IPS DF 6.9 (cell line): ENCODE measurements at places on chromosomes 16 and 17.

GRCh38 chr17:82343560-82343959 is 10.0 kb upstream of the SECTM1 start:
- H3K27ac ChIP-seq, result no peak overlapping the region
- DNase-seq, result no peak
- H3K4me3 ChIP-seq, result no peak overlapping the region
- no peaks in the 10 kb centered on the region for H3K27me3 ChIP-seq
- H3K36me3 ChIP-seq, result no peaks in the 10 kb centered on the region; the same call in 1 of the 2 replicates

GRCh38 chr17:15185625-15185991 is 79.5 kb downstream of the PMP22 start:
- no peaks in the 10 kb centered on the region for H3K27me3 ChIP-seq
- H3K36me3 ChIP-seq, result no peaks in the 10 kb centered on the region
- H3K4me3 ChIP-seq, result no peak overlapping the region
- H3K4me1 ChIP-seq, result no peaks in the 10 kb centered on the region
- no peak for DNase-seq

DNA sequence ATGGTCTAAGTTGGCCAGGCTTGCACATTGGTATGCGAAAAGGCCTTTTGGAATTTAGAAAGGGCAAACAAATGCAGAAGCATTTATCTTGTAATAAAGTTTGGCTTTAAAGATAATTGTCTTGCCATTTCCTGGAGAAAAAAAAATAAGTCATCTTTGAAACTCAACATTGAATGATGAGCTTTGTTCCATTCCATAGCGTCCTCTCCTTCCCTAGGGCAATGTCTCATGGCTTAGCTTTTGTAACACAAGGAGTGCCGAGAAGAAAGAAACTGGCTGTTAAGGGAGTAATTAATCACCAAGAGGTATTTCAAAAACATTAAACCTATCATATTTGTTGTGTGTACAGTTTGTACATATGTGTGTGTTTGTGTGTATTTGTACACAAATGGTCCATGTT is 372.3 kb downstream of the NPIPA8 start:
- H3K4me1 ChIP-seq, result no peaks in the 10 kb centered on the region
- no peak for DNase-seq
- no peaks in the 10 kb centered on the region for H3K36me3 ChIP-seq
- no peak overlapping the region for H3K4me3 ChIP-seq

- DNase-seq, result no peak
- no peaks in the 10 kb centered on the region; the same call in 1 of the 2 replicates for H3K4me1 ChIP-seq
- H3K4me3 ChIP-seq, result no peak overlapping the region
- H3K36me3 ChIP-seq, result no peaks in the 10 kb centered on the region
Observed at GRCh38 chr17:10738521-10739258, 8.9 kb upstream of the TMEM220 start.

- H3K27me3 ChIP-seq, result peaks cover 6% of the 10 kb centered on the region; the same call in 1 of the 2 replicates
- no peak overlapping the region for H3K27ac ChIP-seq
- no peak for DNase-seq
- H3K36me3 ChIP-seq, result no peaks in the 10 kb centered on the region
Observed at GRCh38 chr17:64131606-64132270, 1.8 kb upstream of the ERN1 start.

DNA sequence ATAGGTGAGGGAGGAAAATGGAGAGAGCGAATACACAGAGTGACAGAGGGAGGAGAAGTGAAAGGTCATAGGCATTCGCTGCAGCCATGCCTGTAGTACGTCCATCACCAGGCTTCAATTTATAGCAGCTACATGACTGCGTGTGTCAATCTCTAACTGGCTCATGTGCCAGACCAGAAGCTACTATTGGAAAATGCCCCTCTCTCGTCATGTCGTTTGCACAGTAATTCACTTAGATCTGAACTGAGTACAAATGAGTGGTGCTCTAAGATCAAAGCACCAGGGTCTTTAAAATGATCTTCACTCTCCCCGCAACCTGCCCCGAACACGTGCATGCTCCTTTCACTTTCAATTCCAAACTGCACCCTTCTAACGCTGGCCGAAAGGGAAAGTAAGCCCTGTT is 51.3 kb downstream of the ADCY9 start:
- no peak overlapping the region for H3K4me3 ChIP-seq
- no peaks in the 10 kb centered on the region for H3K4me1 ChIP-seq
- no peaks in the 10 kb centered on the region for H3K36me3 ChIP-seq
- no peak overlapping the region for H3K27ac ChIP-seq

- H3K27ac ChIP-seq, result no peak overlapping the region
- no peak for DNase-seq
- no peaks in the 10 kb centered on the region for H3K27me3 ChIP-seq
- H3K4me3 ChIP-seq, result no peak overlapping the region
Observed at GRCh38 chr16:68592466-68593337, 52.4 kb upstream of the CDH3 start.

- no peak overlapping the region for H3K27ac ChIP-seq
- H3K36me3 ChIP-seq, result no peaks in the 10 kb centered on the region
- H3K27me3 ChIP-seq, result no peaks in the 10 kb centered on the region
Observed at GRCh38 chr17:31136319-31136718, 41.5 kb downstream of the NF1 start.

DNA sequence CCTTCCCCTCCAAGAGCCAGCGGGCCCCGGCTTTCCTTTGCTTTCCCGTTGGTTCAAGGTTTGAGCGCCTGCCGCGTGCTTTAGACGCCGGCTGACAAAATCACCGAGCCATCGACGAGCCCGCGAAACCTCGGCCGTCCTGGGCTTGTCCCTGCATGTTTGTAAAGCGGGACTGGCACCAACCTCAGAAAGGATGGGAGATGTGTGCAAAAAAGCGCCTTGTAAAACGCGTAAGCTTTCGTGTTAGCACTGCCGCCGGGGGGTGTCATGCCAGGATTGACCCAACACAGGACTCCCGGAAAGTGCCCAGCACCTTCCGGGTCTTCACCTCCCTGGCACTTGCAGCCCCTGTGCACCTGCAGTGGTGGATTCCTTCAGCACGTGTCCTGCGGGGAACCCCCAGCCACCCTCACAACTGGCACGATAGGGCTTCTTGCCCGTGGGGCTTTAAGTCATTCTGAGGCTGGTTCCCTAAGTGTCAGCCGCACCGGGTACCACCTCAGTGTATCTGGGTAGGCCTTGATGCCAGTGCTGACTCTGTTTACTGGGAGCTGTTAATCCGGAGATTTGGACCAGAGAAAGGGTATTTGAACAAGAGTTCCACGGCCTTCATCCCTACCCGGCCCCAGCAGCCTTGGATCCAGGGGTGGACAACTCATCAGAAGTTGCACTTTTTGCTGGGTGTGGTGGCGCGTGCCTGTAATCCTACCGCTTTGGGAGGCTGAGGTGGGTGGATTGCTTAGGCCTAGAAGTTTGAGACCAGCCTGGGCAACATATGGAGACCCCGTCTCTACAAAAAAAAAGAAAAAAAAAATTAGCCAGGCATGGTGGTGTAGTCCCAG is 817 bp downstream of the NDUFAF8 start:
- H3K27ac ChIP-seq, result no peak overlapping the region
- H3K27me3 ChIP-seq, result no peaks in the 10 kb centered on the region
- peak overlapping the region; percentile 98 for H3K4me3 ChIP-seq
- no peak for DNase-seq

GRCh38 chr16:77849646-77850258 is 61.4 kb downstream of the VAT1L start:
- DNase-seq, result no peak
- H3K4me3 ChIP-seq, result no peak overlapping the region
- 0 out of 2 replicates have a peak, but pooled peaks cover 2% of the 10 kb centered on the region for H3K4me1 ChIP-seq
- 0 out of 2 replicates have a peak, but pooled peaks cover 4% of the 10 kb centered on the region for H3K36me3 ChIP-seq

GRCh38 chr16:79713609-79714309 is 113.2 kb upstream of the MAF start:
- no peak for DNase-seq
- H3K4me3 ChIP-seq, result no peak overlapping the region
- no peaks in the 10 kb centered on the region for H3K36me3 ChIP-seq
- H3K27me3 ChIP-seq, result no peaks in the 10 kb centered on the region
- no peaks in the 10 kb centered on the region for H3K4me1 ChIP-seq

DNA sequence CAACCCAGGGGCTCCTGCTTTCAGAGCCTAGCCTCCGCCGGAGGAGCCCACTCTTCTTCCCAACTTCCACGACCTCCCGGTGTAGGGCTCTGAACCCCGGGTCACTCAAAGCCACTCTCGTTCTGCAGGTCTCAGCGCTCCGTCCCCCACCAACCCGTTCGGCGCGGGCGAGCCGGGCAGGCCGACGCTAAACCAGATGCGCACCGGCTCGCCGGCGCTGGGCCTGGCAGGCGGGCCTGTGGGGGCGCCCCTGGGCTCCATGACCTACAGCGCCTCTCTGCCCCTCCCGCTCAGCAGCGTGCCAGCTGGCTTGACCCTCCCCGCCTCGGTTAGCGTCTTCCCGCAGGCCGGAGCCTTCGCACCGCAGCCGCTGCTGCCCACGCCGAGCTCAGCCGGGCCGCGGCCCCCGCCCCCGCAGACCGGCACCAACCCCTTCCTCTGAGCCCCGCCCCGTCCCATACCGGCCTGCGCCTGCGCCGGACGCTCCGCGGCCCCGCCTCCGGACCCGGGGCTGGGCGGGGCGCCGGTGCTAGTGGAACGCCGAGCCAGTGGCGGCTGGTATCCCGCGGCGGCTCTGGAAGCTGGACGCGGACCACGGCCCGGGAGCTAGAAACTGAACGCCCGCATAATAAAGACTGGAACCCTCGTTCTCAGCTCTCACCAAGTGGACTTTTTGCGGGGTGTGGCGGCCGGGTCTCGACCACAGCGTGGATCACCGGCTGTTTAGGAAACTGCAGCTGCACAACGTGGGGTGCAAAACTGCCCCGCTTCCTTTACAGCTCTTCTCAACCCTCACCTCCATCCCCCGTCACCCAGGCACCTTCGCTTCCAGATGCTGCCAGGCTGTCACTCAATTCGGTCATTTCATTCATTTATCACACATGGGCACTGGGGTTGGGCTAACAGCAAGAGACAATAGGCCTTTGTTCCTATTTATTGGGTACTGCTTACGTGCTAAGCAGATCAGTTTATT is 5.0 kb upstream of the SPATA20 start:
- no peak for DNase-seq
- H3K27me3 ChIP-seq, result no peaks in the 10 kb centered on the region
- H3K36me3 ChIP-seq, result no peaks in the 10 kb centered on the region
- H3K4me1 ChIP-seq, result peaks cover 3% of the 10 kb centered on the region; the same call in 1 of the 2 replicates
- H3K27ac ChIP-seq, result no peak overlapping the region

- no peak for DNase-seq
- H3K27ac ChIP-seq, result no peak overlapping the region
- H3K4me3 ChIP-seq, result no peak overlapping the region; the same call in 1 of the 2 replicates
- H3K4me1 ChIP-seq, result no peaks in the 10 kb centered on the region
- no peaks in the 10 kb centered on the region for H3K36me3 ChIP-seq
Observed at GRCh38 chr16:30184096-30184890, 891 bp downstream of the CORO1A start.

DNA sequence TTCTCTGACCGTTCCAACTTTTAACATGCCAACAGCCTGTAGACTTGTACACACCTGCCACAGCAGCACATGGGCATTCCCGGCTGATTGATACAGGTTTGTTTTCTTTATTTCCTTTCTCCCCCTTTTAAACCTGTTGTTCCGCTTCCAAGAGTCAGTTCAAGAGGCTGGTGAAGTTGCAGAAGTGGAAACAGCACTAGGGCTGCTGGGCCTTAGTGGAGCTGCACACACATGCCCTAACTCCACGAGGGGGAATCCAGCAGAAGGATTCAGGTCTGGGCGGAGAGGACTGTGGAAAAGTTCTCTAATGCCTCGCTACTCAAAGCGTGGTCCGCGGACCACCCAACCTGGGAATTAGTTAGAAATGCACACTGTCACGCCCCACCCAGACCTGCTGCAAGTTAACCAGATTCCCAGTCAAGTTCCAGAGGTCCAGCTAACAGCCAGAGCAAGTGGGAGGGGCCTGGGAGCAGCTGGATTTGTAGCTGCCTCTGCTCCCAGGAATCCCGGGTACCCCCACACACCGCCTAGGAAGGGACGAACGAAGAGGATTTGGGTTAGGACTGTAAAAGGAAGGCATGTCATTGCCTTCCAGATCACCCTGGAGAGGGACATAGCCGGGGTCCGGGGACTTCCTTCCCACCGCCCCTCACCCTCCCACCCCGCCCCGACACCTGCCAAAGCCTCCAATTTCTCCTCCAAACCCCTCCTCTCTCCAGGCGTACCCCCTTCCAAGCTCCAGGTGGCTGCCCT is 542 bp downstream of the SLC39A11 start:
- H3K4me3 ChIP-seq, result peak overlapping the region; percentile 61
- H3K4me1 ChIP-seq, result 0 out of 2 replicates have a peak, but pooled peaks cover 2% of the 10 kb centered on the region
- H3K27me3 ChIP-seq, result no peaks in the 10 kb centered on the region
- H3K27ac ChIP-seq, result no peak overlapping the region

GRCh38 chr17:50495217-50495823 is 12.9 kb upstream of the MYCBPAP start:
- DNase-seq, result no peak
- H3K27ac ChIP-seq, result no peak overlapping the region

GRCh38 chr16:73890186-73891128 is 406.2 kb upstream of the PSMD7 start:
- no peak overlapping the region for H3K27ac ChIP-seq
- no peak for DNase-seq
- H3K36me3 ChIP-seq, result no peaks in the 10 kb centered on the region
- H3K27me3 ChIP-seq, result no peaks in the 10 kb centered on the region
- H3K4me1 ChIP-seq, result no peaks in the 10 kb centered on the region; the same call in 1 of the 2 replicates

- no peak for DNase-seq
- no peaks in the 10 kb centered on the region for H3K27me3 ChIP-seq
- H3K4me1 ChIP-seq, result no peaks in the 10 kb centered on the region
- no peak overlapping the region for H3K4me3 ChIP-seq
Observed at GRCh38 chr16:81210807-81211206, 27.7 kb upstream of the BCO1 start.

DNA sequence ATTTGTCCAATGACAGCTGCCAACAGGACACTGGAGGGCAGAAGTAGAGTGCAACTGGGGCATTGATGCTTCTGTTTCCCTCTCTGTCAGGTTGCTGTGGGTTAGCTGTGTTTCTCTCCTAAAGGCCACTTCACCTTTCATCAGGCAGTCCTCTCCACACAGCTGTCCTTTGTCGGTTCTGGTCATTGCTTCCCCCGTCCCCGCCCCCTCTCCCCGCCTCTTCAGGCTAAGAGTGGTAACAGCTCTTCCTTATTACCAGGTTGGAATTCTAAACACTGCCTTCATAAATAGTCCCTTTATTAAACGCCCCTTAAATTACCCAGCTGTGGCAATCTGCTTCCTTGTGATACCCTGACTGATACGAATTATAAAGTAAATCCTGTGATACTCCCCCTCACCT is 31.8 kb upstream of the NSRP1 start:
- H3K36me3 ChIP-seq, result no peaks in the 10 kb centered on the region
- no peak overlapping the region for H3K27ac ChIP-seq
- no peaks in the 10 kb centered on the region for H3K27me3 ChIP-seq
- no peak for DNase-seq
- H3K4me3 ChIP-seq, result no peak overlapping the region
- no peaks in the 10 kb centered on the region for H3K4me1 ChIP-seq

DNA sequence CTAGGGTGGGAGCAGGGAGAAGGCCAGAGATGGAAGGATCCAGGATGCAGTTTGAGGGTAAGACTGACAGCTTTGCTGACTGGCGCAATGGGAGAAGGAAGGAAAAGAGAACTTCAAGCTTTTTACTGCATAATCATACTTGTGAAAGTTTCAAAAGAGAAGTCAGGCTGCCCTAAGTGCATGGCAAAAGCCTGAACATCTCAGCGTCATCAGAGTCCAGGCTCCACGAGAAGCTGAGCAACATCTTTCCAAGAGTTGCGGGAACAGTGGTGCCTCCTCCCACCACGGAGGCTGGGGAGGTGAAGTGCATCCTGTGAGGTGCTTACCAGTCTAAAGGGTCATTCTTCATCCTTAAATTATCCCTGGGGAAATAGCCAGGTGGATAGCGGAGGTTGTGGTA is 26.9 kb upstream of the SLC38A8 start:
- no peak for DNase-seq
- H3K27me3 ChIP-seq, result no peaks in the 10 kb centered on the region
- H3K36me3 ChIP-seq, result peaks cover 23% of the 10 kb centered on the region
- no peaks in the 10 kb centered on the region for H3K4me1 ChIP-seq
- no peak overlapping the region for H3K4me3 ChIP-seq
- H3K27ac ChIP-seq, result no peak overlapping the region
